Skin of body (tissue), 3 donors: ENCODE measurements at places on chromosomes 7 and 10. TPM values are rescaled to one million over a fixed set of nuclear protein-coding genes. Genes with fewer than 3 reads are reported as not detected.

GSDME gene
- total RNA-seq, result 6.9 TPM

CCDC3 gene
- 36.3 TPM for total RNA-seq

PIP gene
- not detected for total RNA-seq

FAM131B gene
- 0.59 TPM for total RNA-seq

UPK3B gene
- 1.7 TPM for total RNA-seq

CUX1 gene
- total RNA-seq, result 48.9 TPM

DNA sequence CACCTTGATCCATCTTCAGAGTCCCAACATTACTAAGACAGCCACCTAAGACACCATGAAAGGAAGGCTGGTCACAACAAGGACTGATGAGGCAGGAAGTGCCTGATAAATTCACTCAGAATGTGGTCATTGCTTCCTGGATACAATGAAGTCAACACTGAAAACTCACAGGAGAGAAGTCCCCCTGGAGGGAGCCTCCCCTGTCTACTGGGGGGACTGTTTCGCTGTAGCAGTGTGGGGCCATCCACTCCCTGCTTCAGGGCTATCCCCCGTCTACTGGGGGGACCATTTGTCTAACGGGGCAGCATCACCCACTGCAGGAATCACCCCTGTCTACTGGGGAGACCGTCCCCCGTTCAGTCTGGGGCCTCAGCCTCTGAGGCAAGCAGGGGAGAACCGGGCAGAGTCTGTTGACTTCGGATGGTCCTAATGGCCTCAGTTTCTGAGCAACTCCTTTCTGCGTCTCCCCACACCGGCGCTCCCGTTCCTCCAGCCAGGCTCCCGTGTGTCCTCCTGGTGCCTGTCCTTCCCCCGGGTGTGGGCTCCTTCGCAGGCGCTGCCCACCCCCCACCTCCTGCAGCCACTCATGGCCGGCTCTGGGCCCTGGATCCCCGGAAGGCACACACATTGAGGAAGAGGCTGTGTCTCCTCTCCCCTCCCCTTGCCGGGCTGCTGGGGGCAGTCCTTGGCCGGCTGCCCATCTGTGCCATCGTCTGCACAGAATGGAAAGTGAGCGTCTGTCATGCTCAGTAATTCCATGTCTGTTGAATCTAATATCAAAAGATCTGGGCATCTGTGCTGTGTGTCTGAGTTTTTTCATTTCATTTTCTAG is 59.9 kb upstream of the DNAJB6 start:
- DNase-seq, result no peak

- no peak for DNase-seq
These were observed 41.3 kb downstream of the WNT2 start for GRCh38 chr7:117281562-117281961.

- no peak for DNase-seq
These were observed 70.1 kb downstream of the NPTX2 start for GRCh38 chr7:98687111-98687751.

GRCh38 chr10:70832852-70833528 is 17.2 kb downstream of the SGPL1 start:
- DNase-seq, result no peak

DNA sequence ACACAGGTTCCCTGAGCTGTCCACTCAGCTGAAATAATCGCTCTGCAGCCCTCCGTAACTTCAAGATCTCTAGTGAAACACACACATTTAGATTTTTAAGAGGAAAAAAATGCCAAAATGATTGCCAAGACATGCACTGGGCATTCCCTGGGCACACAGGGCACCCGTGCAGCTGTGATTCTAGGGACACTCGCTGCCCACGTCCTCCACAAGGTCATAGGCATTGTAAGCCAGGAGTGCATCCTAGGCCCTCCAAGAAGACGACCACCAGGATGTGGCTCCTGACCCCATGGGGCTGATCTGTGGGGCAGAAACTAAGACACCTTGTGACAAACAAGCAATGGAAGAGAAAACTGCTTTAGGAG is 563.3 kb downstream of the PTPRN2 start:
- DNase-seq, result no peak

DNA sequence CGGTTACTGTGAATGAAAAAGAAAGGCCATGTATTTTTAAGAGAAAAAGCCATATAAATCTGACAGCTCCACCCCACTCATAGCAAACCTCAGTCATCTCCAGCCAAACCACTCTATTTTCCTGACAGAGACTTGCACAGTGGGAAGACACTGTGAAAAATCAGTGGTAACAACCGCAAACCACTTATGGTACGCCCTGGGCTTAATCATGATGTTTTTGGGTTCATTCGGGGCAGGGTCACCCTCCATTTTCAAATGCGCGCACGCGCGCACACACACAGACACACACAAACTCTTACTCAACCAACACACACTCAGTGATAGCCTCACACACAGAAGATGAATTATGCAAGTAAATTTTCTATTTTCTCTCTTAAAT is 82.1 kb upstream of the HPS1 start:
- no peak for DNase-seq

- no peak for DNase-seq
These were observed 16.7 kb upstream of the ZNF862 start for GRCh38 chr7:149821191-149822148.

DNA sequence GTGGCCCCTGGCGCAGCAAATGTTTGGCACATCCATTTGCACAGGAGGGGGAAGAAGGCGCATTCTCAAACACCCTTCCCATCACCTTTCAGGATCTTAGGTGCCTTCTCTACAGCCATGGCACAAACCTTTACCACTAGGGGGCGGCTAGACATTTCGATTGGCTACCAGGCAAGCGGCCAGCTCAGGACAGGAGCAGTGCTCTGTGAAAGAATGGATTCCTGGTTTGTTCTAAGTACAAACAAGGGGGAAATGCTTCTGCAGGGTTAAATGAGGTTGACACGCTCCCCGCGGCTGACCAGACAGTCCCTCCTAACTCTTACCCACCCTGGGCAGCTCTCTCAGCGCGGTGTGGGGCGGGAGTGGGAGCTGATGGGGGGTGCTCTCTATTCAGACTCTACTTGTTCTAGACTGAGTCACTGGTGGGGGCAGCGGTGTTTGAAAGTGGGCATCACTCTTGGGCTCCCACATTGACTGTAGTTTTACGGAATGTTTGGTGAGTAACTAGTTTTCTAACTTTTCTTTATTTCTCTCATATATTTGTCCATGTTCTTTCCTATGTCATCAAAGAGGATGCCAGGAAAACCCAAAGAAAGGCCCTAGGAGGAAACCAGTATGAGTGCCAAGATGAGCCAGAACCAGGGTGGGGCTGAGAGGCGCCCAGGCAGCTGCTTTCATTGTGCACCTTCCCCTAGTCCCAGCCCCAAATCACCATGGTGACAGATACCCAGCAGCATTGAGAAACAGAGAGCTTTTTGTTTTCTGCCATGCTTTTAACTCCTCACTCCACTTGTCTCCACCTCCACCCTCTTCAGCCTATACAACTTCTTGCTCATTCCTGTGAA is 61.4 kb upstream of the GPR158 start:
- no peak for DNase-seq

- DNase-seq, result no peak
These were observed 32.6 kb upstream of the HABP2 start for GRCh38 chr10:113520261-113520660.

DNA sequence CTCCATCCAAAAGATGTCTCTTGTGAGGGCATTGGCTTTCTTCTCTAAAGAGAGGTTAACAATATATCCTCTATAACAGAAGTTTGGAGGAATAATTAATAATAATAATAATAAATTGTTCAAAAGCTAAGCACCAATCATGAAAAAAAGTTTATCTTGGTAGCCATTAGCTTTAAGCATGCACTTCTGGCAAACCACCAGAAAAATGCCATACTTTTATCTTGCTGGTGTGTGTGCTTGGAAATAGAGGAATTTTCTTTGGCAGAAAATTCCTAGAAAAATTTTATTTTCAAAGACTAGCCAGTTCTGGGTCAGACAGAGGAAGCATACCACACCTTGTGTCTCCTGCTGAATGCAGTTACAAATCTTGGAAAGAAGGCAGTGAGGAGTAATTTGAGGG is 52.5 kb upstream of the NPY start:
- DNase-seq, result no peak

GRCh38 chr10:117860823-117861222 is 185.9 kb downstream of the RAB11FIP2 start:
- DNase-seq, result peak; percentile 42
